CD8-positive, alpha-beta memory T cell (primary cell): ENCODE measurements at places on chromosomes 3 and 15.

GRCh38 chr3:69890691-69891090 lies 108.8 kb upstream of the SAMMSON start:
- no peak for DNase-seq

GRCh38 chr15:80441714-80442113 lies 37.5 kb downstream of the ARNT2 start:
- DNase-seq = no peak

GRCh38 chr3:157605356-157605755 lies 102.1 kb upstream of the VEPH1 start:
- DNase-seq = no peak

DNA sequence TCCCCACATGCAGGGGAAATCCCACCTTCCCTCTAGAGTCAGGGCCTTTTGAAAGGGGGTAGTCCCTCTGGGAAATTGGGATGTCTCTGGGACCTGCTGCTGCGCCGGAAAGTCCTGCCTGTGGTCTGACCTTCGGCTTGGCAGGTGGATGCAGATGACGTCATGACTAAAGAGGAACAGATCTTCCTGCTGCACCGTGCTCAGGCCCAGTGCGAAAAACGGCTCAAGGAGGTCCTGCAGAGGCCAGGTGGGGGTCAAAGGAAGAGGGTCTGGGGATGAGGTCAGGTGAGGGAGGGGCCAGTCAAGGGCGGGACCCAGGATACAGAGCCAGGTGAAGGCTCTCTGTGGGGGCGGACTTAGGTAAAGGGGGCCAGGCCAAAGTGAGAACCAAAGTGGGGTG lies 16.2 kb downstream of the PTH1R start:
- no peak for DNase-seq

GRCh38 chr15:63514531-63514943 lies 10.1 kb downstream of the USP3 start:
- no peak for DNase-seq
